ENCODE measurements at places on chromosomes 1 and 21.

- DNase-seq, result no peak
Observed at GRCh38 chr1:74937176-74937575, 197.0 kb upstream of the LHX8 start.

DNA sequence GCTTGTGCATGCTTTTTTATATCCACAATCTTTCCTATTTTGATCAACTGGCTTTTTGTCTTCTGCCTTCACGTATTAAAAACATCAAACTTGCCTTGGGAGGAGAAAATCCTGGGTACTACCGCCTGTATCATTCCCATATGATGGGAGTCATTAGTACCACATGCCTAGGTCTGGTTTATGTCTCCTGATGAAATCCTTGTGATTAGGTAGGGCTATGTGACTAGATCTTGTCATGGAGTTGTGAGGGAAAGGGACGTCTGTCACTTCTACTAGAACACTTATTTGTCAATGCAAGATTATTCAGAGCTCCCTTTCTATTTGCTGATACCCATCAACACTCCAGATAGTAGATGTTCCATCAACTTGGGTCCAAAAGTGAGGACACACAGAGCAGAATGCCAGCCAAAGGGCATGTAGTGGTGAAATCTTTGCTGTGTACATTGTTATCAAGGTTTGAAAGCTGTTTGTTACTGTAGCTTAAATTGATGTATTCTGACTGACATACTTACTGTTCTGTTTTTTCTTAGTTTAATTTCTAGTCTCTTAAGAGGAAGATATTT is 621.8 kb upstream of the NR5A2 start:
- no peak for DNase-seq

DNA sequence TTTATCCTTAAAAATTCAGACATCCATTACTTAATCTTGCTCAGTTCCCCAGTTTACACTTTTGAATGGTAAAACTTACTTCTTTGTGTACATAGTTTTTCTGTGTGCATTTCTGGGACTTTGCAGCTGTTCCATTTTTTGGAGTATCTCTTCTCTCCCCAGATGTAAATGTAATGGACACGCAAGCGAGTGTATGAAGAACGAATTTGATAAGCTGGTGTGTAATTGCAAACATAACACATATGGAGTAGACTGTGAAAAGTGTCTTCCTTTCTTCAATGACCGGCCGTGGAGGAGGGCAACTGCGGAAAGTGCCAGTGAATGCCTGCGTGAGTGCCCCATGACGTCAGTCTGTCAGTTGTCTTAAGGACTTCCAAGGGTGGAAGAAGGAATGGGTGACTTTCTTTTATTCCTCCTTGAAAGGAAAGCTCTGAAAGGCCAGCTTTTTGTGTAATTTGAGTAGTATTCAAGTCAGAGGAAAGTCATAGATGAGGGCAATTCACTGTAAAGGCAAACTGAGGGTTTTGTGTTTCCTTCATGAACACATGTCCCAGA is 75.7 kb upstream of the LAMC2 start:
- DNase-seq, result no peak

GRCh38 chr1:208093754-208094719 is 150.1 kb downstream of the PLXNA2 start:
- DNase-seq, result peak; percentile 57

- DNase-seq, result peak; percentile 66
Observed at GRCh38 chr1:21308847-21309652, 18.8 kb upstream of the ECE1 start.

- no peak for DNase-seq
Observed at GRCh38 chr1:71882226-71882625, 400.1 kb downstream of the NEGR1 start.

DNA sequence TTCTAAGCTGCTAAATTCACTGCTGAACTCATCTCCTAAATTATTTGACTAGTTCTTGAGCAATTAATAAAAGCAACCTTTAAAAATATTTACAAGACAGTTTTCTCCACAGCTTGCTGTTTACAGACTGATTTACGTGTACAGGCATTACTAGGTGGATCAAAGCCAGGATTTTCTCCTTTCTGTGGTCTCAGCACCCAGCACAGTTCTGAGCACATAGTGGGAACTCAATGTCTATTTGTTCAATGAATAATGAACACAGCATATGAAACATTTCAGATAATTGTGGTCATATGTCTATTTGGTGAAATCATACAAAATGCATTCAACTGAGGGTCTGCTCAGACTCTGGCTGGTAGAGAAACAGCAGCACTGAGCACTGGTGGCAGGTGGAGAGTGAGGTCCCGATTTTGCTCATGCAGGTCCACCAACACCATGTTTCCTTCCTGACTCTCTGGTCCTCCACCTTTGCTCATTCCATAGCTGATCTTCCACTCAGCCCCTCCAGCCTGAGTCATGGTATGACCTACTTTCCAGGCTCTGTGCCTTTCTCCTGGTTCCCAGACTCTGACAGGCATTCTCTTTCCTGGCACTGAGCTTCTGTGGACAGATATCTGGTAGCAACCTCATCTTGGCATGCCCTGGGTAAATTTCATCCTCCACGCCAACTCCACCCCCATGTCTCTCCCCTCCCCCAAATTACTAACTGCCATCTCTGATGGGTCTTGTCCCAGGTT is 311.3 kb downstream of the TGFB2 start:
- DNase-seq, result peak; percentile 43

- no peak for DNase-seq
Observed at GRCh38 chr1:85936470-85936869, 220.1 kb downstream of the COL24A1 start.

- no peak for DNase-seq
Observed at GRCh38 chr1:91912266-91912665, 26.3 kb upstream of the TGFBR3 start.

- peak; percentile 67 for DNase-seq
Observed at GRCh38 chr1:48619539-48619938, 147.5 kb upstream of the SPATA6 start.

GRCh38 chr21:45344576-45344975 is 56.9 kb upstream of the POFUT2 start:
- DNase-seq, result no peak

- no peak for DNase-seq
Observed at GRCh38 chr1:157775101-157775870, 1.6 kb downstream of the FCRL2 start.

GRCh38 chr21:21102896-21103295 is 104.7 kb downstream of the NCAM2 start:
- DNase-seq, result no peak

DNA sequence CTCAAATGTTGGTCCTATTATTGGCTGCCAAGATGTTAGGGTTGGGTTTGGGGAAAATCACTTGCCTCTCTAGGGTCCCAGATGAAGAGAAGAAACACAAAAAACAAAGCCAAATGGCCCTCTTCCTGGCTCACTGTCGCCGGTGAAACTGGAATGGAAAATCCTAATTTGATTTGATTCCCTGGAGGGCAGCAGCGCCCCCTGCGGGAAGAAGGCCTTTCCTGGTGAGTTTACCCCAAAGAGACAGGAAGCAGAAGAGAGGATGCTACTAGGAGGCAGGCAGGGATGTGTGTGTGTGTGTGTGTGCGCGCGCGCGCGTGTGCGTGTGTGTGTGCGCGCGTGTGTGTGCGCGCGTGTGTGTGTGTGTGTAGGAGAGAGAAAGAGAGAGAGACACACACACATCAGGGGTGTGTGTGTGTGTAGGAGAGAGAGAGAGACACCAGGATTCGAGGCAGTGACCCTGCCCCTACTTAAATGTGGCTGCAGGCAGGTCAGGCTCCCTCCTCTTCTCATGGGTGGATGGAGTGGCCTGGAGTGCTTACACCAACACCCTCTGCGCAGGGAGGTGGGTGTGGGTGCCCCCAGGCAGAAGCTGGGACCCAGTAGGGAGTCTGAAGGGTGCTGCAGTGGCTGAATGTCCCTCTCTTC is 3.1 kb upstream of the SELENON start:
- peak; percentile 80 for DNase-seq

DNA sequence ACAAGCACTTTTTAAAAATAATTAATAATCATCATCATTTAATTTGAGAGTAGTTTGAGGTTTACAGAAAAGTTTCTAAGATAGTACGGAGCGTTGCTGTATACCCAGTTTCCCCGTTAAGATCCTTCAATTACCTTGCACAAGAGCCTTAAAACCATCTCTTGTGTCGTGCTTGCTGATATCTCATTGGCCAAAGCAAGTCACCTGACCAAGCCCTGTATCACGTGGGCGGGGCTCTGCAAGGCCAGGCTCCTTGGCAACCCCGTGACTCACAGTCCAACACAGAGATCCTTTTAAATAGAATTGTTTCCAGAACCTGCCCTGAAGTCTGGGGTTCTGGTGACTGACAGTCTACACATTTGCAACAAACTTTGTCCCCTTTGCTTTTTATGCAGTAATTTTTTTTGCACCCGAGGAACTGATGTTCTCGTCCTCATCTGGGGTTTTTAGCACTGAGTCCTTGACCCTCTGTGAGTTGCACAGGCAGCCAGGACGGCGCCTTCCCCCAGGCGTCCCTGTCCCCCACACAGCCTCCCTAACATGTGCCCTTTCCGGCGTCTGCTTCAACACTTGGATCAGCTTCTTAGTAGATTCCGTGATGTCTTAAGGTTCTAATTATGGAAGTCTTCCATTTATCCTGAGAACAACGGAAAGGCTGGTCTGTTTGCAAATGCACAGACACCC is 183.3 kb upstream of the TMEM51 start:
- peak; percentile 83 for DNase-seq

DNA sequence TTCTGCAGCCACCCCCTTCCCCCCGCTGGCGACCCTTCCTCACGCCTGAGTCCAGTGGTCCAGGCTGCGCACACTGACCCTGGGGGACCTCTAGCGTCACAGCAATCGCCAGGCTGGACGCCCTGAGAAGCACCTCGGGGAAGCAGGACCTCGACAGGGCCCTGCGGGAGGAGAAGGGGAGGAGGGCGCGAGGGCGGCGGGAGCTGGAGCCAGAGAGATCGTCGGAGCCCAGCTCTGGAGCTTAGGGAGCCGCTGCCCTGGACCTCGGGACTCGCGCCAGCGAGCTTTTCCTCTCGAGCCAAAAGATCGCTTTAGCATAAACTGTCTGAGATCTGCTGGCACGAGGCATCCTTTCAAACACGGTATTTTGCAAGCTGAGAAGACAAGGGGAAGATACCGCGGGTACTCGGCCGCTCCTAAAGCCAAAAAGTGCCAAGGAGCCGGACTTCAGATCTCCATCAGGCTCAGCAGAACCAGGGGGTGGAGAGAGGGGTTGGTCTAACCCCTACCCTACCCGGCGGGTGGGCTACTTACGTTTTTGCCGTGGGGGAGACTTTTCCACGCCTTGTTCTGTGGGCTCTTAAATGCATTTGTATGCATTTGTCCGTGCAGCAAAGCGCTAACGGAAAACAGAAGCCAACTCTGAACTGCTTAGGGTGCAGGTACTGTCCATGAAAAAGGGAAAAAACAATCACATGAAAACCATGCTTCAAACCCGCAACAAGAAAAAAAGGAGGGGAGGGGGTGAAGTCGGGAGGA is 586 bp downstream of the COL24A1 start:
- peak; percentile 16 for DNase-seq

GRCh38 chr1:183070923-183071618 is 47.9 kb downstream of the LAMC1 start:
- no peak for DNase-seq

GRCh38 chr1:115790356-115790755 is 21.8 kb upstream of the CASQ2 start:
- DNase-seq, result no peak
